ENCODE measurements at places on chromosomes 2 and 18.

- DNase-seq: no peak
These were observed 1337.6 kb upstream of the SLC39A10 start for GRCh38 chr2:194319222-194319992.

GRCh38 chr2:140401056-140401455 lies 1620.9 kb upstream of the NXPH2 start:
- no peak for DNase-seq

GRCh38 chr2:218370410-218371063 lies 11.5 kb upstream of the SLC11A1 start:
- DNase-seq: no peak

- no peak for DNase-seq
These were observed 411.0 kb downstream of the LRATD1 start for GRCh38 chr2:15043336-15044058.

- no peak for DNase-seq
These were observed 121.2 kb downstream of the ZNF521 start for GRCh38 chr18:25230658-25231326.

GRCh38 chr2:71716697-71717624 lies 263.6 kb downstream of the DYSF start:
- DNase-seq: no peak

DNA sequence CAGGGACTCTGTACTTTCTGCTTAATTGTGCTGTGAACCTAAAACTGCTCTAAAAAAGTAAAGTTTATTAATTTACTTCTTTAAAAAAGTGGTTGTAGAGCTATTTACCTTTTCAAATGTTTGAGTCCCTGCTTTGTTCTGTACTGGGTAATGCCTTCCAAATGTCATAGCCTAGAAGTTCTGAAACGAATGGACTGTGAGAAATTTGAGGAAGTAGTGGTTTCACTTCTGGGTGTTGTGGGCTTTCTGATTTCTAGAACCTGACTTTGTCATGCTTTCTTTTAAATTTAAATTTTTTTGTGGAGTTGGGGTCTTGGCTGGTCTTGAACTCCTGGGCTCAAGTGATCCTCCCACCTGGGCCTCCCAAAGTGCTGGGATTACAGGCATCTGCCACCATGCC lies 44.6 kb downstream of the SMAD4 start:
- DNase-seq: no peak

GRCh38 chr2:152565884-152566727 lies 151.2 kb downstream of the PRPF40A start:
- no peak for DNase-seq
